ENCODE measurements at places on chromosomes 7 and 10. TPM values are rescaled to one million over a fixed set of nuclear protein-coding genes. Genes with fewer than 3 reads are reported as not detected.
A peak's percentile ranks its signal among the peaks of the same experiment; 100 is the strongest.

GRCh38 chr7:158549176-158549615 lies 38.4 kb downstream of the PTPRN2 start:
- H3K4me1 ChIP-seq = no peaks in the 10 kb centered on the region
- H3K27ac ChIP-seq = no peak overlapping the region
- DNase-seq = no peak
- H3K27me3 ChIP-seq = peaks cover 8% of the 10 kb centered on the region
- H3K36me3 ChIP-seq = no peaks in the 10 kb centered on the region
- H3K4me3 ChIP-seq = no peak overlapping the region

- peaks cover 4% of the 10 kb centered on the region for H3K36me3 ChIP-seq
- no peak for DNase-seq
- no peaks in the 10 kb centered on the region for H3K27me3 ChIP-seq
- no peak overlapping the region for H3K4me3 ChIP-seq
- H3K27ac ChIP-seq = no peak overlapping the region
Observed at GRCh38 chr7:12761111-12761510, 73.7 kb downstream of the ARL4A start.

DNA sequence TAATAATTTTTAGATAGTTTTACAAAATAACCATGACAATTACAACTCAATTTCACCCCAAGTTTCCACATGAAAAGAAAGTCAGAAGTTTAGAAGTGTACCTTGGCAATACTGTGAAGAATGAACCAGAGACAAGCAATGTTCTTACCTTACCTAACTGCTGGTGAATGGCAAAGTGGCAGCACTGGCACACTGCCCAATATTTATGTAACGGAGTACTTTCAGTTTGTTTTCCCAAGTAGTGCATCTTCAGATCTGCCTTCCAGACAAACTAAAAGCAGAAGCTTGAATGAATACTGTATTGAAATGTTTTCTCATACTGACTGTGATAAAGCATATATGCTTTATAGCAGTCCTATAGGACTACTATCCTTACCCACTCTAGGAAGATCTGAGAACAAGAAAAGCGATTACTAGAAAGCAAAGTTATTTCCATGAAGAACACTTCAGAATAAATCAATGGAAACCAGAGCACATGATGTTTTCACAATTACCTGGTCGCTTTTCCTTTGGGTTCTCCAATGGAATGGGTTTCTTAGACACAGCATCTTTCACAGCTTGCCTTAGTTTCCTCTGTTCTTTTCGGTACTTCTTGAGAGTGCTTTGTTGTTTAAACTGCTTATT lies 1.5 kb downstream of the NOC3L start:
- DNase-seq = peak; percentile 53
- H3K27ac ChIP-seq = no peak overlapping the region
- peaks cover 16% of the 10 kb centered on the region for H3K4me1 ChIP-seq
- peak overlapping the region; percentile 92 for H3K4me3 ChIP-seq

- DNase-seq = peak; percentile 41
- H3K27ac ChIP-seq = no peak overlapping the region
- no peaks in the 10 kb centered on the region for H3K4me1 ChIP-seq
- no peak overlapping the region for H3K4me3 ChIP-seq
Observed at GRCh38 chr7:135074096-135074495, 73.8 kb upstream of the TMEM140 start.

DNA sequence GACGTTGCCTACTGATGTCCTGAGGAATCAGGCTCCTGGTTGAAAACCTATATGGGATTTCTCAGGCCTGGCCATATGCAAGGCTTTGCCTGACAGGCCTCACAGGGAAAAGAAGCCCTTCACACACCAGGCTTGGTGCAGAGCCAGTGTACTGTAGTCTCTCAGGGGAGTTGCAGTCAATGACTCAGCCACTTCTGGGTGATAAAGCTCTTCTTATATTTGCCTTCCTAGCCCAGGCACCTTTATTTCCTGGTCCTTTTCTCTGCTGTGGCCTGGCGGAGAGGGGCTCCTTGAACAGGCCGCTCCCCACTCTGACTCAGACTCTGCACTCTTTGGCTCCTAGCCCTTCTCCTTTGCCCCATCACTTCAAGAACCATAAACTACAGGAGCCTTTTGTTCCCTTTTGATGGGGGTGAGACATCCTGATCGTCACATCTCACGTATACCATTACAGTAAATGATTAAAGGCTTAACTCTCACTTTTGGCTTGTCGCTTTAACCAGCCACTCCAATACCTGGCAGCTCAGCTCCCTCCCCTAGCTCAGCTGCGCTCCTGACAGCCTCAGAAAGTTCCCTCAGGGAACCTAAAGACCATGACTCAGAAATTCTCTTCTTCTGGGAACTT lies 33.5 kb downstream of the DPY19L1 start:
- H3K4me3 ChIP-seq = no peak overlapping the region
- no peaks in the 10 kb centered on the region for H3K27me3 ChIP-seq
- H3K27ac ChIP-seq = peak overlapping the region; percentile 98
- H3K4me1 ChIP-seq = peaks cover 23% of the 10 kb centered on the region
- no peaks in the 10 kb centered on the region for H3K36me3 ChIP-seq
- peak; percentile 94 for DNase-seq

DNA sequence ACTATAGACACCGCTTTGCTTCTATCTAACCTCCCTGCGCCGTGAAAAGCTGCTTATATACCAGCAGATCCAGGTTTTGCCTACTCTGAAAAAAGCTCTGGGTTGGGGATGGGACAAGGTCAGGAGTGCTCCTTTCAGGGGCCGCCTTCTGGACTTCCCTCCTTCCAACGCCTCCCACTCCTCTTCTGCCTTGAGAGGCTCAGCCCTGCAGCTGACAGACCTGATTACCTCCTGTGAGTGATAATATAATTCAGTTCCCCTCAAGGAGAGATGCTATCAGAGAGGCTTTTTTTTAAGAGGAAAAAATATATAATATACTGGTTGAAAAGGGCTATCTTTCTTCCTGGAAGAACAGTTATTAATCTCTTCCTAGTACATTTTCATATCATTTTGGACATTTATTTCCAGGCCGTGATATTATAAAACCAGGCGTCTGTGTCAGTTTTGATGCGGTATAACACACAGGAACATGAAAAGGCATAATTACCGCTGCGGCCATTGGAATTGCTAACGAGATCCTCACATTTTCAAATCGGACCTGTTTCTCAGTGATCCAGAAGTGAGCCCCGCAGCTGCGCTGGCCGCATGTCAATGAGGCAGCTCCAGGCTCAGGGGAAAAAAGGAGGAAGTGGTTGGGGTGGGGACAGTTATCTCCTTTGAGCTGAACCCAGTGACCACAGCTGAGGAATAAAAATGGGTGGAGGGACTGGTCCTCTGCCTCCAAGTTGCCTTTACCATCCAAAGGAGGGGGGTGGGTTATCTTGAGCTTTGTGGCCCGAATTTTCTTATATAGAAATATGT lies 457.1 kb downstream of the TYW1 start:
- DNase-seq = no peak
- peaks cover 7% of the 10 kb centered on the region for H3K27me3 ChIP-seq
- H3K4me1 ChIP-seq = no peaks in the 10 kb centered on the region
- H3K36me3 ChIP-seq = no peaks in the 10 kb centered on the region
- H3K27ac ChIP-seq = no peak overlapping the region
- no peak overlapping the region for H3K4me3 ChIP-seq

Gene SPAM1
- not detected for total RNA-seq

Gene PCLO
- total RNA-seq = 7.5 TPM

Gene TRPV5
- not detected for total RNA-seq

Gene FFAR4
- 1.5 TPM for total RNA-seq
